CD4-positive, alpha-beta memory T cell (primary cell): ENCODE measurements at places on chromosomes 5 and 9.

- no peak for DNase-seq
Observed at GRCh38 chr5:575636-576035, 36.5 kb upstream of the CEP72 start.

- DNase-seq, result no peak
Observed at GRCh38 chr9:91419222-91420191, 4.1 kb downstream of the NFIL3 start.

DNA sequence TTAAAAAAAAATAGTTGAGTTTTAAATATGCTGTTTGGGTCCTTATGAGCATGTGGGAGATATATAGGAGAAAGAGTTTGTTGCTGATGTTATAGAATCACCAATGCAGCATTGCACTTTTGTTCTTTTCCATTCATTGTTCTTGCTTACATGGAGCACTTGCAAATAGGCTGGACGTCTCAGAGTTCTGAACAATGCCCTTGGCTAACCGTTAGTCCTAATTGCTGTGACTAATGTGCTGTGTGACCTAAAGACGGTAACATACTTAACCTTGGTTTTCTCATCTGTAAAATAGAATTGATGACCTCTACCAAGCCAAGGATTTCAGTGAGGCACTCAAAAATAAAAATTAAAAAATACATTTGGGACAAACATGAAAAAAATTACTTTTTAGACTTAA lies 29.8 kb downstream of the PIK3R1 start:
- DNase-seq, result no peak

GRCh38 chr5:97986069-97986468 lies 787.4 kb upstream of the RGMB start:
- DNase-seq, result no peak

- no peak for DNase-seq
Observed at GRCh38 chr9:78239506-78239905, 3.6 kb downstream of the CEP78 start.

DNA sequence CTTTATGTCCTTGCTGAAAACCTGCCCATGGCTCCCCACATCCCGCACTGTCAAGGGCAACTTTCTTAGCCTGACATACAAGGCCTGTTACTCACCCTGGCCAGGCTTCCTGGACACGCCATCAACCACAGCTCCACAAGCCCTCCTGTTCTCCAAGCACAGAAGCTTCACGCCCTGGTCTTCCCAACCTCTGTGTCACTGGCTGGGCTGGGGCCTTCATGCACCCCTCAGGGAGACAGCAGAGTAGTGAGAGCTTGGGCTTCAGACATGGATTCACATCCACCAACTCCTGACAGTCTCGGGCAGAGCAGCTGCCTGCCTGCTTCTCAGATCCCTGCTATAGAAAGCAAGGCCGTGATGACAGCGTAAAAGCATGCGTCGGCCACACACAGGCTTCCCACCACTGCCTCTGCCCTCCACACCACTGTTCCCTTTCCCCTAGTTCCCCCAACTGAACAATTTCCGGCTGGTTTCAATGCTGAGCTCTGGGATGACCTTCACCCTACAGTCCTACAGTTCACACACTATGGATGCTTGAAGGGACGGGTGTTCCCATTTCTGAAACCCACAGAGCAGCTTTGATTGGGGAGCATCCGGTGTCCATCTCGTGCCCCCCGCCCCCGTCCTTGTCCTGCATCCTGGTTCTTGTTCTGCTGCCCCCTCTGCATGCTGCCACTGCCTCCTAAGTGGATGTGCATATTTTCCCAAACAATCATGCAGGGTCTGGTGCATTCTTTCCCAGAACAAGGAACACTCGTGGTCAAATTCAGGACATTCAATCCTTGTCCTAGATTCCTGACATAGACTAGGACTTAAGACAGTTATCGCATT lies 33.4 kb upstream of the ADAMTS2 start:
- no peak for DNase-seq

GRCh38 chr5:7856855-7857254 lies 5.9 kb upstream of the CFAP90 start:
- peak; percentile 36 for DNase-seq
